Activated CD8-positive, alpha-beta T cell treated with anti-CD3 and anti-CD28 coated beads, Interleukin-2, amount 10 ng/mL, durations not matched to agents 7 days and 5 days (primary cell): ENCODE measurements at places on chromosomes 13 and 19. TPM values are rescaled to one million over a fixed set of nuclear protein-coding genes. Genes with fewer than 3 reads are reported as not detected.

PLK5 gene
- total RNA-seq: not detected

EBI3 gene
- not detected for total RNA-seq

NUDT15 gene
- total RNA-seq: 15.4 TPM

CD177 gene
- not detected for total RNA-seq

KLK15 gene
- total RNA-seq: not detected

ERFL gene
- total RNA-seq: 0.84 TPM

GARIN5A gene
- 0.29 TPM for total RNA-seq

SLC25A42 gene
- 20.1 TPM for total RNA-seq

ATXN8OS gene
- total RNA-seq: not detected

CPB2 gene
- total RNA-seq: not detected

CEACAM20 gene
- total RNA-seq: not detected

SIGLECL1 gene
- not detected for total RNA-seq

CCDC97 gene
- total RNA-seq: 36.1 TPM

DDA1 gene
- total RNA-seq: 49.8 TPM

SULT2B1 gene
- total RNA-seq: not detected

GPR18 gene
- 16.6 TPM for total RNA-seq

PCSK4 gene
- 3.4 TPM for total RNA-seq

C13orf42 gene
- total RNA-seq: not detected

EFNB2 gene
- 0.16 TPM for total RNA-seq

KLK7 gene
- total RNA-seq: not detected

CEACAM16 gene
- total RNA-seq: not detected

PLIN4 gene
- not detected for total RNA-seq

ATP7B gene
- total RNA-seq: 0.29 TPM

SRRM5 gene
- total RNA-seq: 0.71 TPM

LPAR6 gene
- total RNA-seq: 50.3 TPM

WDR88 gene
- not detected for total RNA-seq

CPAMD8 gene
- total RNA-seq: 0.13 TPM

LGI4 gene
- total RNA-seq: 0.13 TPM

FFAR3 gene
- not detected for total RNA-seq

MAB21L1 gene
- not detected for total RNA-seq

RXFP2 gene
- total RNA-seq: not detected

KIRREL2 gene
- 2.2 TPM for total RNA-seq

IGFL2 gene
- not detected for total RNA-seq

KCNJ14 gene
- total RNA-seq: 1.5 TPM

CDC37 gene
- total RNA-seq: 288 TPM

PALM gene
- total RNA-seq: not detected

GPR4 gene
- not detected for total RNA-seq

CDC16 gene
- total RNA-seq: 74.7 TPM

SLC7A10 gene
- not detected for total RNA-seq

CEBPA gene
- total RNA-seq: 0.11 TPM

LPAR2 gene
- 44.8 TPM for total RNA-seq

KLK11 gene
- not detected for total RNA-seq

CDX2 gene
- not detected for total RNA-seq

SLC8A2 gene
- total RNA-seq: 0.44 TPM

CAPS gene
- 11.4 TPM for total RNA-seq

ZNF610 gene
- 1.6 TPM for total RNA-seq

HOMER3 gene
- not detected for total RNA-seq

SPC24 gene
- total RNA-seq: 92.6 TPM
